Left ventricle myocardium superior (tissue), 1 donor: ENCODE measurements at places on chromosomes 7 and 10. TPM values are rescaled to one million over a fixed set of nuclear protein-coding genes. Genes with fewer than 3 reads are reported as not detected.

DNA sequence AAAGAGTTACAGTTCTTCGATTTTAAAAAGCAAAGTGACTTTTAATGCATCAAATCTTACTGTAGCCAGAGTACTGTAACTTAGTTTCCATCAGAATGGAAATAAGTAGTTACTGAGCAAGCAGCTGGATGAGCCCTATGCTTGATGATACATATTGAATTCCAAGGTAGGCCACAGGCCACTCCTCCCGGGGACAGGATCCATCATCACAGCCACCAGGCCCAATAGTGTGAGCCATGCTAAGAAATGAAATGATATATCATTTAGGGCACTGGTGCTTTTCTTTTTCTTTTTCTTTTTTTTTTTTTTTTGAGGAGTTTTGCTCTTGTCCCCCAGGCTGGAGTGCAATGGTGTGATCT, 42.9 kb upstream of the TOMM7 start:
- no peak for DNase-seq

DNA sequence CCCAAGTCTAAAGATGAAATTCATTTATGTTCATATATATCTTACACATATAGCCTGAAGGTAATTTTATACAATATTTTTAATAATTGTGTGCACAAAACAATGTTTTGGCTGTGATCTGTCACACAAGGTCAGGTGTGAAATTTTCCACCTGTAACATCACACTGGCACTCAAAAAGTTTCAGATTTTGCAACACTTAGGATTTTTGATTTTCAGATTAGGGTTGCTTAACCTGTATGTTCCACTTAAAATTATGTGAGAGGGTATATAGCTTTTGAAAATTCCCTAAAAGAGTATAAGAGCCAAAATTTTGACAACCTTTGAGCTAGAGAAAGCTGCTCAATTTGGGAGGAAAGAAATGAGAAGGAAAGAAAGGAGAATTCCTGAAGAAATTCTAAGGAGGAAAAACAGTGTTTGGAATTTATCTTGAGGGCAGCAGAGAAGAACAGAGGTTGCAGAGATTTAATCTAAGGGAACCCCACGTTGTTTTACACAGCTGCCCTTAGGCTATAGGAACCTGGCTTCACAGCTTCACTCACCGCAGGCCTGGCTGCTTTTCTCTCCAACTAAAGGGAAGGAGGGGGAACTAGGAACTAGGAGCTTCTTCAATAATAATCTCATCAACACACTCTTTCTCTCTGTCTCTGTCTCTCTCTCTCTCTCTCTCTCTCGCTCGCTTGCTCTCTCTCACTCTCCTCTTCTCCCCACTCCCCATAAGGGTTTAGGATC, 8.5 kb downstream of the VOPP1 start:
- DNase-seq = no peak

GRCh38 chr10:75532253-75532924, 101.0 kb downstream of the LRMDA start:
- no peak for DNase-seq

DNA sequence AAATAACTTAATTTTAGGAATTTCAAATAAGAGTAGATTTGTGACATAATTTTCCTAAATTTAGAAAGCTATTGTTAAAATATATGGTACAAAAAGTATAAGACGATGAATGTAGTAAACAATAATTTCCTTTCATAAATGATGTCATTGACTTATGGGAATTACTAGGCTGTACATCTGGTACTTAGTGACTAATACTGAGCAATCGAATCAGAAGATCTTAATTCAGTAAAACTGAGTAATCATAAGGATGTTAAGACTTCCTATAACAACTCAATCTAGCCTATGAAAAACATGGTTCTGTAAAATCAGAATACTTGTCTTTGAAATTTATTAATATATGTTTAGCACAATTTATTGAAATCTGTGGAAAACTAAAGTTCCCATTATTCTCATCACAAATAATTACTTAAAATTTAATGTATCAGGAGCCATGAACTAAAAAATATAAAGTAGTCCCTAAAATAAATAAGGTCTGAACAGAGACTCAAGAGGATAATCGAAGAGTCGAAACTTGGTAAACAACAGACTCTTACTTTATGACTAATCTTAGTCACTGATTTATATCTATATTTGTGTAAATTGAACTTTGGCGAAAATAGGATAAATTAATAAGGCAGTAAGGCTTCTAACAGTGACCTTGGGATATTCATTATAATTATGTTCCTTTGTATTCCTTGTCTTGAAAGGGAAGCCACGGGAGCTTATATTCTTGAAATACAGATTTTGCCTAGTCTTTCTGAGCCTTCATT, 142.1 kb downstream of the HGF start:
- DNase-seq = no peak

The STRIP2 gene
- 23.3 TPM for total RNA-seq

The PSD gene
- 0.50 TPM for total RNA-seq

DNA sequence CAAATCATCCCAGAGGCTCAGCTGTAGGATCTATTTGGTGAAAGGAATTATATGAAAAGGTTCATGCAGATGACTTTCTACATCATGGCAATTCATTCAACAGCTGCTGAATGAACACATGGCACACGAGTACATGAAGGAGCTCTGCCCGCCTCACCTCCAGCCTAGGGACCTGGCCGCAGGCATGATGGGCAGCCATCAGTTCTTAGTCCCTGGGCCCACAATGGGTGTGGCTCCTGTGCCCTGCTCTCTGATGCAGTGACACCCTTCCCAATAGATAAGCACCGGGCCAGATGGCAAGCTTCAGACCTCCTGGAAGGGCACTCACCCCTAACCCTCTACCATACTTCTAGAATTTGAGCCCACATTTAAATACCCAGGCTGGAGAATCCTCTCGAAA, 3.5 kb downstream of the CHST15 start:
- DNase-seq = no peak

The TYW1B gene
- 2.8 TPM for total RNA-seq

DNA sequence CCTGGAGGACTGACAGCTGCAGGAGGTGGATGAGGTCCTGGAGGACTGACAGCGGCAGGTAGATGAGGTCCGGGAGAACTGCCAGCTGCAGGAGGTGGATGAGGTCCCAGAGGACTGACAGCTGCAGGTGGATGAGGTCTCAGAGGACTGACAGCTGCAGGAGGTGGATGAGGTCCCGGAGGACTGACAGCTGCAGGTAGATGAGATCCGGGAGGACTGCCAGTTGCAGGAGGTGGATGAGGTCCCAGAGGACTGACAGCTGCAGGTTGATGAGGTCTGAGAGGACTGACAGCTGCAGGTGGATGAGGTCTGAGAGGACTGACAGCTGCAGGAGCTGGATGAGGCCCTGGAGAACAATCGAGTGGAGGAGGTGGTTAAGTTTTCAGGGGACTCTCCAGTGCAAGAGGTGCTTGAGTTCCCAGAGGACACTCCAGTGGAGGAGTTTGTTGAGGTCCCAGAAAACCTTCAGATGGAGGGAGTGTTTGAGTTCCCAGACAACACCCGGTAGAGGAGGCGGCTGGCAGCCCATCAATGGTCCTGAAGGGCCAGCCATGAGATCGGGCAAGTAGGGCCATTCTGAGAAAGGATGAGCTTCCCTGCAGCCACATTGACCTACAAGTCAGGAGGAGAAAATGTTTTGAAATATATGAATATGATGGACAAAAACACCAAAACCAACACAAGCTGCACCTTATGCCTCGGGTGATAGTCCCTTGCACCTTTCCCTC, 4.7 kb upstream of the EIF5AL1 start:
- no peak for DNase-seq

DNA sequence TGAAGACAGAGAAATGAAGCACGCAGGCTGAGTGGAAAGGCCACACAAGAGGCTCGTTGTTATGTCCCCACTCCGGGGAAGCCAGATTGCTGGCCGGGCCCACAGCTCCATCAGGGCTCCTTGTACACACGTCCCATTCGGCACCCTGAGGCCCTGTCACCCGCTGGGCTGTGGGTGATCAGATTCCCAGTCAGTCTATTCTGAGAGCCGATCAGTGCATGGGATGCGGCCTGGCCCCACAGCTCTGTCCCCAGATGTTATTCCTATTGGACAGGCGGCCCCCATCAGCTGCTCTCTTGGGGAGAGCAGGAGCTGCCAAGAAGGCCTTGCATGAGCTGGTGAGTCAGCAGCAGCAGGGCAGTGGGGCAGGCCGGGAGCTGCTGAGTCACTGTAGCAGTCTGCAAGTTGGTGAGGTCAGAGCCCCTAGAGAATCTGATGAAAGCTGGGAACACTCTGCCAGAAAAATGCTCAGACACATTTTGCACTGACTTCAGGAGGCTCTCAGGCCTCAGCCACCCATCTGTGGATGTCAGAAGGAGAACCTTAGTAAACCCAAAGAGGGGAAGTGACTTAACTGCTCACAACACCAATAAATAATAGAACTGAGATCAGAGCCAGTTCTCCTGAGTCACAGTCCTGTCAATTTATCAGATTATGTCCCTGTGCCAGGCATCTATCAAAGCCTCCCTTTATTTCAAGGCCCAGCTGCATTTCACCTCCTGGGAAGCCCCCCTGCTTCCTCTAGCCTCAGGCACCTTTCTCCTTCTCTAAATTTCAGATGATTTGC, 9.4 kb upstream of the PSAP start:
- DNase-seq = peak; percentile 94

DNA sequence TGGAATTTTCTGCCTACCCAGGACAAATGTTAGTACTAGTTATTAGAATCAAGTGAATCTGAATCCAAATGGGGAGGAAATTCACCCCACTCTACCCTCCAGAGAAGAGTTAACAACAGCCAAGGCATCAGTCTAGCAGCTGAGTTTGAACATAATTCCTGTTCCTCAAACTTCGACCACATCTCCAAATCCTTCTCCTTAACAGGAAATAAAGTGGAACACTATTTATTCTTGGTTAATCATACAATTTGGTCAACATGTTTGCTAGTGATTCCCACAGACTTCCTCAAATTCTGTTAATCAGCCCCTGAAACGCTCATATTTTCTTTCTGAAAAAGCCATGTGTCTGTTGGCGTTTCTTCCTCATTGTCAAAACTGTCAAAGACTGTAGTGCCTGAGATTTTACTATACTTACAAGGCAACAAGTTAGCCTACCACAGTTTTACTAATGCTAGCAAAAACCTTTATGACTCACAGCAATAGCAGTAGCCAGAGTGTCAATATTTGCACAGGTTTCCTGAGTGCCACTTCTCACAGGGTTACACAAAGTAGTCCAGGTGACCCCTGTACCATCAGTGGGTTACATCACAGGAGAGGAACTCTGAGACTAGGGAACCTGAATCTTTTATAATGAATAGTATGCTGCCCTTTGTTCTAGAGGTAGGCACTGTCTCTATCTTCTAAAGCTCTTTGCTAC, 202.9 kb downstream of the GRM3 start:
- DNase-seq = no peak

DNA sequence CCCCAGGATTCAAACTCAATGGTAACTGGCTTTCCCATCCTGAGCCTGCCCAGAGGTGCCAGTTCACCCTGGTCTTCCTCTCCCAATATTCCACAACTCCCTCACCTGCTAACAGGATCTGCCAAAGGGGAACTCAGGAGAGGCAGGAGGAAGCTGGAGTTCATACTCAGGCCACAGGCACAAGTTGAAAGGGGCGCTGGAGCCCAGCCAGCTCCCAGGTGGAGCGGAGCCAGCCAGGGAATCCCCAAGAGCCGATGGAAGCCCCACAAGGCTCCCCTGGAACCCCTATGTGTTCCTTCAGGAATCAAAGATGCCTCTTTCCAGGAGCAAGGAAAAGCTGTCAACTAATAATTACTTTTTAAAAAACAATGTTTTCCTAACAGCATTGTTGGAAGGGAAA, 63.5 kb downstream of the SH3PXD2A start:
- peak; percentile 32 for DNase-seq

GRCh38 chr10:69464401-69464800, 13.1 kb downstream of the TSPAN15 start:
- DNase-seq = no peak

DNA sequence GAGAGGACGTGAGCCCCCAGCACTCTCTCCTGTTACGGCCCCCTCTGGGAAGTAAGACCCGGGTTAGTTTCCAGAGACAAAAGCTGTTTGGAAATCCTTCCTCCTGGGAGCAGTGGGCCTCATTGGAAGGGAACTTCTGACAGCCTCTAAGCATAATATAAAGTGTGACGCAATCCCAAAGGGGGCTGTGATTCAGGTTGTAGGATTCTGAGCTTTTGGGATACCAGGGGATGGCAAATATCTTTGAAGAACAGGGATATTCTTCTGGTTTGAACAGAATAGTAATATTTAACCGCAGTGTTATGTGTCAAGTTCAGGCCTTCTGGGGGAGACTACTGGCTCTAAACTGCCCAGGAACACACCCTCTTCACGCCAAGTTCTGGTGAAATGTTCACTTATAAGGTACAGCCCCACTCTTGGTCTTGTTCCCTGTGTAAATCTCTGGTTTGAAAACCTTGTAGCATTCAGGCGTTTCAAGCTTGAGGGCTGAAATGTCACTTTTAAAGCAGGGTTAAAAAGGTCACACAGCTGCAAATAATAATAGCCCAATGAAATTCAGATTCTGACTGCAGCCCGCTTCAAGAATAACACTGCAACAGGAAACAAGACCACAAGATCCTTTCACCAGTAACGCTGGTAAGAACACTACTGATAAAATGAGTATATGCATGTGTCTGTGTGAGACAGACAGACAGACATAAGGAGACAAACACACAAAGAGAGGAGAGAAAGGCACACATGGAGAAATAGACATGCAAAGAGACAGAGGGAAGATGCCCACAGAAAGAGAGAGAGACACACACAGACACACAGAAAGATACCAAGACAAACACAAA, 69.0 kb downstream of the CREB5 start:
- no peak for DNase-seq

- no peak for DNase-seq
These were observed 615.7 kb upstream of the NRP1 start for GRCh38 chr10:33950206-33950605.
